ENCODE measurements at places on chromosomes 2 and 18.

GRCh38 chr2:36246320-36246990 lies 109.1 kb upstream of the CRIM1 start:
- no peak for DNase-seq

DNA sequence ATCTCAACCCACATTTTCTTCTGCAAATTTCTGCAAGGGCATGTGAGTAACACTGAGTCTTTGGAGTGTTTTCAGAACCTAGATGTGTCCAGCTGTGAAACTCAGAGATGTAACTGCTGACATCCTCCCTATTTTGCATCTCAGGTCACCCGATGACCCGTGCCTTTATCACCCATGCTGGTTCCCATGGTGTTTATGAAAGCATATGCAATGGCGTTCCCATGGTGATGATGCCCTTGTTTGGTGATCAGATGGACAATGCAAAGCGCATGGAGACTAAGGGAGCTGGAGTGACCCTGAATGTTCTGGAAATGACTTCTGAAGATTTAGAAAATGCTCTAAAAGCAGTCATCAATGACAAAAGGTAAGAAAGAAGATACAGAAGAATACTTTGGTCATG lies 8.0 kb downstream of the UGT1A1 start:
- DNase-seq: no peak

- no peak for DNase-seq
Measured at GRCh38 chr18:35991696-35992095, 19.2 kb downstream of the RMP24 start.

GRCh38 chr2:146730882-146731281 lies 1113.9 kb upstream of the ACVR2A start:
- no peak for DNase-seq

GRCh38 chr2:216804357-216805350 lies 55.2 kb downstream of the TNP1 start:
- no peak for DNase-seq

DNA sequence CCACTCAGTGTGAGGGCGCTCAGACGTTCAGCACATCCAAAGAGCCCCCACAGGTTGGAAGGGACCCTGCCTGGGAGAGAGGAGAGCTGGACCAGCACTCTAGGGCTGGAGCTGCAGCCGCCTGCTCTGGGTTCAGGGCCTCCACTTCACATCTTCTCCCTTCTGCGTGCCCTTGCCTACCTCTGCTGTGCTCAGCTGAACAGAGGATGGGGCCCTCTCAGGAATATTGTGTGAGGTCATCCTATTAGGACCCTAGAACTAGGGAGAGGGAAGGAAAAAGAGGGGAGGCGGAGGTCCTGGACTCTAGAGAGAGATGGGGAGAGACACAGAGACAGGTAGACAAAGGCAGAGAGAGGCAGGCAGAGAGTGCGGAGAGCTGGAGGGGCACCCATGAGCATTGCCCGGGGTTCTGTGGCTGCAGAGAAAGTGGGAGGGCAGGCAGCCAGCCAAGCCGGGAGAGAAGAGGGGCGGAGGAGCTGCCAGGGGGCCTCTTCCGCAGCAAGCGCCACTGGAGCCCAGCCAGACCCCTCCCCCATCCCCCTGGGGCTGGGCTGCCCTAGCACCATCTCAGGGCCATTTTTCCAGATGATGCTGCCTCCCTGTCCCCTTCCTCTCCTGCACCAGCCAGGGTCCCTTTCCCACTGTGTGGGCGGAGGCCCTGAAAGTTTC lies 8.3 kb upstream of the TNS1 start:
- DNase-seq: no peak

DNA sequence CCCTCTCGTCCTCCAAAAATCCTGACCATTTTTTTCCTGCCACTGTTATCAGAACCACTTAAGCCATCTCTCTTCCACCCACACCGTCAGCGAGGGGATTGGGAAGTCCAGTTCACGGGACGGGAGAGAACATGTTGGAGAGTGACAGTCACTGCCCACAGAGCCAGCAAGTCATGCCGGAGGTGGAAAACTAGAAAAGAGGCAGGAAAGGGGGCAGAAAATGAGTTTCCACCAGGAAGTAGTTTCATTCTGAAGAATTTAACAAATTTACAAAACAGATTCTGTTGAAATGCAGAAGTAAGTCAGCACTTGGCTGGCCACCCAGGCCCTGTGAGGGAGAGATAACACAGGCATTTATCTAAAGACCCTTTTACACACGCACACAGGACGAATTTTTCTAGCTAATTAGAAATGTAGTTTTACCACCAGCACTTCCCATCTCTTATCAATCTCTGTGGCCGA lies 431.3 kb downstream of the TSN start:
- DNase-seq: no peak

GRCh38 chr2:96537734-96538486 lies 1.4 kb downstream of the ARID5A start:
- no peak for DNase-seq

- no peak for DNase-seq
Measured at GRCh38 chr2:157793053-157793612, 83.0 kb downstream of the ACVR1 start.

DNA sequence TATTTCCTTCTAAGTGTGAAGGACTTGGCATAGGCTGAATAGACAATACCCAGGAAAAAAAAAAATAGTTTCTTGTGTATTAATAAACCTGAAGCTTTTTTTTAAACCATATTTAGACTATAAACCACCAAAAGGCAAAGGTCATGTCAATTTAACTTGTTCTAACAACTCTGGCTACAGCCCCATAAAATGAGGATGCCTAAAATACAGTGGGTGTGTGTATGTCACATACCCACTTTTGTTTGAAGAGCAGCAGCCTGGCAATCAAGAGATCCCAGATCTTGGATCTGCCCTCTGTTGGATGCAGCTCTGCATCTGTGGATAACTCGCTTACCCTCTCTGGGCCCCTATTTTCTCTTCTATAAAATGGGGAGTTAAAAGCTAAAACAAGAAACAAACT lies 65.4 kb downstream of the SATB2 start:
- no peak for DNase-seq

DNA sequence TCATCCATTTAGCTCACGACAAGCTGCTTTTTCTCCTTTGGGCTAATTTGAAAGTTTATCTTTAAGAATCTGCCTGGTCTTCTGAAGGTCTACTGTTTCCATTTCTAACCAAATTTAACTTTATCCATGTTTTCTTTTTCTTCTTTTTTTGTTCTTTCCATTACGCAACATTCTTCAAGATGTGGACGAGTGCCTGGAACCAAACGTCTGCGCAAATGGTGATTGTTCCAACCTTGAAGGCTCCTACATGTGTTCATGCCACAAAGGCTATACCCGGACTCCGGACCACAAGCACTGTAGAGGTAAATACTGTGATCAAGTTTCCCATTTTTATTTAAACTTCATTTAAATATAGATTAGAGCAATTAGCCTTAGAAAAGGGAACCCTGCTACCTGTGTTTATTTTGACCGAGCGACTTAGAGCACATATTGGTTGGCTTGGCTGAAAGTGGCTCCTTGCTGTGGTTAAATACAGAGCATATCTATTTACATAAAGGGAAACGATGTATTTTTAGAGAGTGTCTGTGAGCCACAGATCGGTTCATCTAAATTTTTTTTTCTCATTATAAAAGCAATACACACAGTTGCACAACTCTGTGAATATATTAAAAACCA lies 183.4 kb upstream of the RASGRP3 start:
- no peak for DNase-seq

- no peak for DNase-seq
Measured at GRCh38 chr2:73269686-73270465, 14.4 kb downstream of the FBXO41 start.

GRCh38 chr2:134277223-134277622 lies 23.4 kb downstream of the MGAT5 start:
- no peak for DNase-seq

GRCh38 chr2:24453379-24454073 lies 37.5 kb upstream of the NCOA1 start:
- DNase-seq: no peak

- no peak for DNase-seq
Measured at GRCh38 chr2:172877826-172878225, 142.2 kb downstream of the RAPGEF4 start.

DNA sequence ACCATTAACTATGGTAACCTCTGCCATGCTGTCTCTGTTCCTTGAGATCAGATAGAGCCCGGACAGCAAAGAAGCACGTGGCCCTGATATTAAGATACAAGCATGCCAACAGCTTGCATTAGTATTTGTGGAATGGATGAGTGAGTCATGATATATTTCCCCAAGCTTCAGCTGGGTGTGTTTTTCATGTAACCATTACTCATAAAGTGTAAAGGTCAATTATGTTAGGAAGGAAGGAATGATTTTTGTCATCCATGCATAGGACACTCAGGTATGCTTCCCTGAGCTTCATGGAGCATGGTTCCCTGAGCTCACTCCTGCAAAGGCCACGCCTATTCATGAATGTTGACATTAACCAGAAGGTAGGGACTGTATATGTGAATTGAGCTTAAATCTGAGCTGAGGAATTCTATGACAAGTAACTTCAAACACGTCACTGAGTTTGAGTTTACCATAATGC lies 74.6 kb downstream of the ARL4C start:
- DNase-seq: no peak

DNA sequence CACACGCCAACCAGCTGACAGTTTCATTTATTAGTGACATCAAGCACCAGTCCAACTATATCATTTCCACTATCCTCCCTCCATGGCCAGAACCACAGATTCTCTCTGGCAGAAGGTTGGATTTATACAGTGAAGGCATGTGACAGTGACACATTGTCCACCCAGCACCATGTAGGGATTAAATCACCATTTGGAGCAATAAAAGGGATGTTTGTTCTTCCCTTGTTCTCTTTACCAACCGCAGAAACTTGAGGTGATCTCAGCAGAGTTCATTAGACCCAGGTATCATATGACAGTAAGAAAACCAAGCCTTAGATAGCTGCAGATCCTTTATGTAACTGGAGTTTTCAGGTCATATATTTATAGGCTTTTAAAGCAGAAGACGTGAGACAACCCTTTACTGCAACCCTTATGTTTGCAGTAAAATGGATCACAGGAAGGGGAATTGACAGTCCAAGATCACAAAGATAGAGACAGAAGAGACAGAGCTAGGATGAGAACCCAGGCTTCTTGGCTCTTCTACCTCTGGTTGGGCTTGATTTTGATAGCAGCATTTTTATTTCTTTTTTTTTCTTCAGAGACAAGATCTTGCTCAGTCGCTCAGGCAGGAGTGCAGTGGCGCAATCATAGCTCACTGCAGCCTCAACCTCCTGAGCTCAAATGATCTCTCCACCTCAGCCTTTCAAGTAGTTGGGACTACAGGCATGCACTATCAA lies 80.1 kb downstream of the XDH start:
- DNase-seq: no peak

DNA sequence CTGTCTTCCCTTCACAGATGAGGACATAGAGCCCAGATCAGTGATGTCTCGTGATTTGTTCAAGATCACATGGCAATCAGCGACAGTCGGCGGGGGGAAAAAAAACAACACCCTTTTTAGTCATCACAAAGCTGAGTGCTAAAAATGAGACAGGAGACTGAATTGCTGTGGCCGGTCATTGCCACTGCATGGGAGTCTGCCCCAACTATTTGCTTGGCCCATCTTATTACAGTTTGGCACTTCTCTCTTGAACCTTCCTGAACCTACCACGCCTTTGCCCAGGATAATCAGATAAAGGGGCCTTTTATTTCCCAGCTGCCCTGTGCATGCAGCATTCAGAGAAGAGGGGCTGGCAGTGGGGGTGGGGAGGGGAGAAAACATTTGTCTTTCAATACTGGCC lies 42.7 kb downstream of the SETBP1 start:
- DNase-seq: no peak

DNA sequence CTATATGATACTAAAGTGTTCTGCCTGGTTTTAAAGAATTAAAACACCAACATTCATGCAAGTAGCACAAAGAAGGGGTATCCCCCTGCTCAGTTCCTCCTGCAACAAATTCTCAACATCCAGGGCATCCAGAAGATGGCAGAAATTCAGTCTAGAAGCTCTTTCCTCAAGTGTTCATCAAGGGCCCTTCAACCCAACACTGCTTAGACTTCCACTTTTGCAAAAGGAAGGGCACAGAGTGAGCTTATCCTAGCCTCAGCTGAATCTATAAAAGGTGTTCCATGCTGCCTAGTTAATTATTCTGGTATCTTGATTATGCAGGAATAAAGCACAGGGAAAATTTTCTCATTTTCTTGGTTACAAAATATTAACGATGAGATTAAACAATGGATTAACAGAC lies 275.8 kb upstream of the CRIM1 start:
- no peak for DNase-seq

GRCh38 chr2:219296631-219297391 lies 12.4 kb downstream of the PTPRN start:
- DNase-seq: no peak

DNA sequence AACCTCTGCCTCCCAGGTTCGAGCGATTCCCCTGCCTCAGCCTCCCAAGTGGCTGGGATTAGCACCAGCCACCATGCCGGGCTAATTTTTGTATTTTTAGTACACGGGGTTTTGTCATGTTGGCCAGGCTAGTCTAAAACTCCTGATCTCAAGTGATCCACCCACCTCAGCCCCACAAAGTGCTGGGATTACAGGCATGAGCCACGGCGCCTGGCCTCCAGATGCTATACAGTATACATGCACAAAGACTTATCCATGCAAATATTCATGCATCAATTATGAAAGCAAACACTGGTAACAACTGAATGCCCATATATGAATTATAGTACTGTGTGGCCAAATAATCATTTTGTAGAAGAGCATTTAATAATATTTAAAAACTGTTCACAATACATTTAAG lies 36.0 kb upstream of the SOS1 start:
- DNase-seq: no peak

GRCh38 chr2:233185330-233185729 lies 66.1 kb upstream of the ATG16L1 start:
- no peak for DNase-seq

- no peak for DNase-seq
Measured at GRCh38 chr2:234958311-234958710, 6.5 kb downstream of the SH3BP4 start.

DNA sequence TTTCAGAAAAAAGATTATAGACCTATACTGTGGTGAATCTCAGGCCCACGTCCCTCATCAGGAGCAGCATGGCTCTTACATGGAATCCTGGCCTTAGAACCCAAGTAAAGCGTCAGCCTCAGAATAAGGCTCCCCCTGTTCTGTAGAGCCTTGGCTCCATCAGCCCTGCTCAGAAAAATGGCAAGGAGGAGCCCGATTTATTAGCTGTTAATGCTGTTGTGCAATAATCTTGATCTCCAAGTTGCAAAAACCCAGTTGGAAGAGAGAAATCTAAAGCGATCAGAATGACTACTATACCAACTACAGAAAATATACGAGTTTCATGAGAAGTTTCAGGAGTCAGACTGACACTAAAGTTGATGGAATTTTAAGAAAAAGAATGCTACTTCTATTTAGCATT lies 35.6 kb upstream of the CTAGE1 start:
- DNase-seq: no peak

DNA sequence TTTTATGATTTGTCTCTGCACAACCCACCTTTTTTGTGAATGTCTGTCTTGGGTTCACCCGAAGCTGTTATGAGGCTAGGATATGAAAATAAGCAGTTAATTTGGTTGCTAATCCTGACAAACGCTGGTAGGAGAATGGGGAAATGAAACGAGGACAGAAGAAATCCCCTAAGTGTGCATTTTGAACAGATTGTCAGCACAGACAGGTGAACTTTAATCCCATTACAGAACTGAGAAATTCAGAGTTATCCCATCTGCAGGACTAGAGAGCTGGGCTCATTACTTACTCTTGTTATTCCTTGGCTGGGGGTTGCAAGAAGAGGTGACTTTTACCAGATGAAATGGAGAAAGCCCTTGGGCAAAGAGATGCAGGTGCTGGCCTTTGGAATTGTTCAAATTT lies 123.3 kb upstream of the NYAP2 start:
- DNase-seq: no peak

- no peak for DNase-seq
Measured at GRCh38 chr18:78571831-78572347, 407.7 kb upstream of the SALL3 start.

Data from stimulated activated CD4-positive, alpha-beta T cell treated with anti-CD3 and anti-CD28 coated beads, Interleukin-1b, Interleukin-23, amount 100 ng/mL, for 24 hours (primary cell).